ENCODE measurements at places on chromosomes 11 and 22.

GRCh38 chr22:34416022-34416860, 496.0 kb upstream of the LARGE1 start:
- DNase-seq = no peak

DNA sequence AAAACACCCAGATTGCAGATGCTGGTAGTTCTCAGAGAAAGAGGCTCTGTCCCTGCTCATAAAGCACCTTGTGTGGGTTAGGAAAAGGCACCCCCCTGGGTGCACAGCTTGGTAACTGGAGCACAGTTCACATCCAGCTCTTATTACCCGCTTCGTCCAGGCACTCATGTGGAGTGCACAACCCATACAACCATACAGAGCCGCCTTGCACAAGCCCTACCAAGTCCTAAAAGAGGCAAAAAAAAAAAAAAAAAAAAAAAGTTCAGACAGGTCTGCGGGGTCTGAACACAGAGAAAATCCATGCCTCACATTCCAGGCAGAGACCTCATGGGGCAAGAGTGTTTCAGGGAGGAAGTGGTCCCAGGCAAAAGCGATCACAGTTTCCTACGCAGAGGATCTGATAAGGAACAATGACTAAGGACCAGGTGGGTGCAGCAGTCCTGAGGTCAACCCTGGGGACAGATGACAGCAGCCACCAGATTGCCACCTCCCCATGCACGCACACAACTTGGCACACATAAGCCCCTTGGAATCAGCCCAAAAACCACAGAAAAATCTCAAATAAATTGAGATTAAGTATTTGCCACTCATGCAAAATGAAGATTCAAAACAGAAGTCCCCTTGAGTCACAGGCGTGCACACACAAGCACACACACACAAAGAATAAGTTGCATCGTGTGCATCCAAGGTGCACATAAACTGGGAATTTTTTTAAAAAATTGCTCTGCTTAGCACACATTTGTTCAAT, 12.3 kb downstream of the MB start:
- DNase-seq = peak; percentile 34

- DNase-seq = no peak
These were observed 368.6 kb downstream of the TBC1D22A start for GRCh38 chr22:47130883-47131631.

DNA sequence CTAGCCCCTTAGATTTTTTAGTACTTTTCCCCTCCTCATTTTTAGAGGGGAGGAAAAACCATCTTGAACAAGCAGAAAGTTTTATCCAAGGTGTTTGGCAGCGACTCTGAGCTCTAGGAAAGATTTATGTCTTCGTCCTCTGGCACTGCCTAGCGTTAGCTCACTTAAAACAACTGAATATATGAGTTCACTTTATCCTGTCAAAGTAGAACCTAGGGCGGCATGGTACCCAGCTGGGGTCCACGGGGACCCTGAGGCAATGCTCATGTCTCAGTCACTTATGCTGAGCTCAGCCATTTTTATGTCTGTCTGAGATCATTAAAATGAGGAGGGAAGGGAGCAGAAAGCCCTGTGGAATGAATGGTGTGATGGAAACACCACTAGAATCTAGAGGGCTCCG, 14.2 kb upstream of the VSIG10L2 start:
- DNase-seq = no peak

DNA sequence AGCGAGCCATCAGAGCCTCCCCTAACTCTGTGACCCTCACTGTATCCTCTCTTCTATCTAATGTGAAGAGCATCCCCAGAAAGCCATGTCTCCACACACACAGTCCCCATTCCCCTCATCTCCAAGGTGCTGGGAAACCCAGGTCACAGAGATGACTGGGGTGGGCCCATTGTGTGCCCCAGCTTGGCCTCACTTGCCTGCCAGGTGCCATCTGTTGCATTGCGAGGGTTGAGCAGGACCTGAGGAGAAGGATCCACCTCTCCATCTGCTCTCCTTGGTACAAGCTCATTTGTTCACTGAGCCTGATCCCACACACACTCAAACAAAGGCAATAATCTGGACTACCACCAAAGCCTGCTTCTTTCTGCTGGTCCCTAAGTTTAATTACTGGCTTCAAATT, 118.8 kb downstream of the SPATA19 start:
- DNase-seq = no peak

DNA sequence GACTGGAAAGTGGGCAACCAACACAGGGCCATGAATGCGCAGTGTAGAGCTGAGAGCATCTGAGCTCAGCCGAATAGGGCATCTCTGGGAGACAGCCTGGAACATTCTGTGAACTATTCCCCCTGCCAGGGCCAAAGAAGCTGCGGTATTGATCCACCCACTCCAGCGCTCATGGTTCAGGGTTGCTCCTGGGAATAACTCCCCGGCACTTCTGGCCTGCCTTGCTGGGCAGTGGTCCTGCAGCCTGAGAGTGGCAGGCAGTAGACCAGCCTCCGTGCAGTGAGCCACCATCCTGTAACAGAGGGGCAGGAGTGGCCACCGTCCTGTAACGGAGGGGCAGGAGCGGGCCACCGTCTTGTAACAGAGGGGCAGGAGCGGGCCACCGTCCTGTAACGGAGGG, 12.2 kb downstream of the TMPRSS6 start:
- no peak for DNase-seq

DNA sequence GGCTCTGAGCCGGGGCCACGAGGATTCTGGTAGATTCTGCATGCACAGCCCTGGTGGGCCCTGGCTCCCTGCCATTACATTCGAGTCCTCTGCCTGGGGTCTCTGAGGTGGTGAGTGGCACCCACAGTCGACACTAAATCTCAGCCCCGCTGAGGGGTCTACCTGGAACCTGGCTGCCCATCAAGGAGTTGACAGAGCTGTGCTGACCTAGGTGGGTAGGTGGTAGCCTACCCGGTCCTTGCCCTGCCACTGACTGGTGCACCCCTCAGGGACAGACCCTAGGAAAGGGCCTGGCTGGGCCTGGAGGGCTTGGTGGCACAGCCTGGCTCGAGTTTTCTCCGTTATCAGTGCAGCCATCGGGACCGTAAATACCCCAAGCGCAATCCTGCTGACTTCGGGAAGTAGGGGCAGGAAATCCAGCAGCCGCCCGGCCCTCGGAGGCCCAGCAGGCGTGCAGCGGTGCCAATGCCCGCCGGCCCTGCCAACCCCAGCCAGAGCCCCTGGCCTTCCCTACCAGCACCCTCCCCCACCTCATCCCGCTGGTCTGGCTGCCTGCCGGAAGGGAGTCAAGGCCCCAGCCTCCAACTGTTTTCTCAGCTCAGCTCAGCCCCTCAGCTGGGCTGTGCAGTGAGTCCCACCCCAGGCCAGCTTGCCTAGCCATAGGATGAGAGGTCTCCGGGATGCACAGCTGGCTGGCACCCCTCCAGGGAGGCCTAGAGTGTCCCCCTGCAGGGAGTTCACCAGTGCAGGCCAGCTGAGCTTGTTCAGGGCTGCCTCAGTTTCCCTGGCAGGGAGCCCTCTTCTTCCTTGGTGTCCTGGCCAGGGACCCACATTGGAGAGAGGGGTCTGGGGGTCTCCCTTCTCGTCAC, 80.4 kb upstream of the KCNQ1OT1 start:
- DNase-seq = no peak

- DNase-seq = no peak
These were observed 49.0 kb downstream of the PRR5L start for GRCh38 chr11:36345084-36345511.

DNA sequence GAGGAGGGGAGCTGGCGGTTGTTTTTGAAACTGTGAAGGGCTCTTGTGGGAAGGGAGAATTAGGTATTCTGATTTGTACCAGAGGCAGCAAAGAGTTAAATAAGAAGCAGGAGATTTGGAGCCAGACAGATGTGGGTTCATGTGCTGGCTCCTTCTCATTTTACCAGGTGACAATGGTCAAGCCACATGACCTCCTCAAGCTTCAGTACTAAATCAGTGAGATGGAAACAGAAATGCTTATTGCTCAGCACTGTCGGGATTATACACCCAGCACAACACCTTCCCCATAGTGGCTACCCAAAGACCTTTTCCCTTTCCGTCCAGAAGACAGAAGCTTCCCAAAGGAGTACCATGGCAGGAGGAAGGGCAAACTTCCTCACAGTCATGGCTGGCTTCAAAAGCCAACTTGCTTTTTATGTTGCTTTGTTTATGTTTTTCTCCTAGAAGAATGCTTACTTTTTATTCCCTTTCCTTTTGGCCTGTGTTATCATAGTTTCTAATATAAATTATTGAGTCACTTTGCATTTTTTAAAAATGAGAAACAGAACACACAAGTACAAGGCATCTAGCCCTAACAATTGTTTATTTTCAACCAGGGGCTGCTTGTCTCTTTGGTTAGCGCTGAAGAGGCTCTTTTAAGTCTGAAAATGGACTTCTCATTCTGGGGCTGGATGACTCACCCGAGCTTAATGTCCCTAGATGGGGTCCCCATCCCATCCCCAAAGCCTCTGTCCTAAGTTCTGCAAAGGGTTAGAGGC, 181.5 kb upstream of the ZBED5 start:
- no peak for DNase-seq

- no peak for DNase-seq
These were observed 188.2 kb downstream of the MN1 start for GRCh38 chr22:27613099-27614005.
